Ascending aorta (tissue), 2 donors: ENCODE measurements at places on chromosomes 4 and X.
A peak's percentile ranks its signal among the peaks of the same experiment; 100 is the strongest.

- peak; percentile 79 for DNase-seq
Measured at GRCh38 chrX:2692221-2693112, 1.4 kb downstream of the CD99 start.

- no peak for DNase-seq
Measured at GRCh38 chr4:41599192-41599786, 61.3 kb downstream of the LIMCH1 start.

GRCh38 chr4:37392521-37393255 is 148.1 kb downstream of the NWD2 start:
- DNase-seq = peak; percentile 65

DNA sequence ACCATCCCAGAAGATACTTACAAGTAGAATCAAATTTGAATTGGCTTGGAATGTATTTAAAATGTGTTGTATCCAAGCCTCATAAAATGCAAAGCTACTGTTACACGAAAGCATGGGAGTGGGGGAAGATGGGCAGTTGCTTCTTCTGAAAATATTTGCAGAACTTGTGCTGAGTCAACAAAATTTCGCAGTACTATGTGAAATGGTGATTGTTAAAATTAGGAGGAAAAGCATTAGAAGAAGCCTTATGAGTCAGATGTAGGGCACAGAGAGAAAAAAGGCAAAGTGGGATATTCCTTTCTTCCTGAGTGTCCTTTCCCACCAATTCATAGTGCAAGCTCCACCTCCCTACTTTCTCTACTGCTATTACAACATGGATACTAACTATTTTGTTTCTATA is 332.7 kb downstream of the PRDM5 start:
- no peak for DNase-seq

GRCh38 chr4:17814140-17814539 is 3.4 kb downstream of the NCAPG start:
- no peak for DNase-seq

DNA sequence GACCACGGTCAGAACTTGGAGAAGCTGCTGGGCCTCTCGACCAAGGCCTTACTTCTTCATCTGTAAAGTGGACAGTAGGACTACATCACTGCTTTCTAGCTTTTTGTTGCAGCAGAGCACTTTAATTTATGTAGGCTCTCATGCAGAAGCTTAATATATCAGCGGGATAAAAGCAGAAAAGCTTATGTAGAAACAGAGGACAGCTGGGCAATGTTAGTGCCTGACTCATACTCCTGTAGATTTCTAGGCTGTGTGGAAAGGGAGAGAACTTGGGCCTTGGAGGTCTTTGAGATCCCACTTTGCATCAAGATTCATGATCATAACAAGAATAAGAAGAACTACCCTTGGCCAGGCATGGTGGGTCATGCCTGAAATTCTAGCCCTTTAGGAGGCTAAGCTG is 91.2 kb downstream of the ARHGAP10 start:
- DNase-seq = no peak

- DNase-seq = no peak
Measured at GRCh38 chr4:57044996-57045395, 65.2 kb downstream of the IGFBP7 start.
